HT1080 (cell line): ENCODE measurements at places on chromosomes 7 and 10.

- DNase-seq, result no peak
These were observed 75.5 kb downstream of the PIP4K2A start for GRCh38 chr10:22638863-22639262.

- peak; percentile 89 for DNase-seq
These were observed 105.1 kb upstream of the ADCY1 start for GRCh38 chr7:45469103-45469502.

DNA sequence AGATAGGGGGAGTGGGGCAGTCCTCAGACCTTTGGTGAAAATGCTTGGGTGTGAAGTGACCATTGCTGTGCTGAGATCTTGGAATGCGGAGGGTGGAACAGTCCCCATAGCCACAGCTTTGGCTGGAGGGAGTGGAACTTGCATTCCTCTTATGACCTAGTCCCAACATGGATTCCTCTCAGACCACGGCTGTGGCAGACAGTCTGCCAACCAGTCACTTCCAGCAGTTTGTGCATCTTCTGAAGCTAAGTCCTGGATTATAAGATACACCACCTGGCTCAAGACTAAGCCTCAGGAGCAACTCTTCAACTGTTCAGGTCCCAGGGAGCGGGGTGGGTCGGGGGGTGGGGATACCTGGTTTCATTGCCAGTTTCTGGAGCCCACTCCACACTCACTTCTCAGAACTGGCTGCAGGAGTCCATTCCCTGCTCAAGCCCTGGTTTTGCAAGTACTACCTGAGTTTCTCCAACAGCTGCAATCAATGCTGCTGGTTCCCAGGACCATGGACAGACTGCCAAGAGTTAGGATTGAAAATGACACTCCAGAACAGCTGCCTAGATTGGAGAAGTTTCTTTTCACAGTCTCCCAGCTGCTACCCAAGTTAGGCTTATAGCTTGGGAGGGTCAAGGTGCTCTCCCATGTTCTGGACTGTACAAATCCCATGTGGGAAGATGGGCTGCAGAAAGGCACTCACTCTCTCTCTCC, 29.1 kb upstream of the DGKB start:
- DNase-seq, result no peak

- DNase-seq, result no peak
These were observed 35.0 kb downstream of the ARMH3 start for GRCh38 chr10:102020938-102021337.

- no peak for DNase-seq
These were observed 8.3 kb downstream of the CELF2 start for GRCh38 chr10:11025978-11026377.

- DNase-seq, result no peak
These were observed 2.1 kb downstream of the RET start for GRCh38 chr10:43078986-43079273.

DNA sequence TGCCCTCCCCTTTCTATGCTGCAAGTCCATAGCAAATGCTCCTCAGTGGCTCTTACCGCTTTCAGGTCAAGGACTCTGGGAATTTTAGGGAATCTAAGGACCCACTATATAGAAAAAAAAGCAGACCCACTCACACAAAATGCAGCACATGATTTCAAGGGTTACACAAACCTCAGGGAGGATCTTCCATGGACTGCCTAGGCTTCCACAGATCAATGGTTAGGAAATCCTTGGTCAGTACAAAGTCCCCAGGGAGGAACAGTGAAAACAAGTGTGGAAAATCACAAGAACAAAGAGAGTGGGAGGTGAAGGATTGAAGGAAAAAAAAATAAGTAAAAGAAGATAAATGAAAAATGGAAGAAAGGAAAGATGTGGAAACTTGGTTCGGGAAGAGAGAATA, 188.4 kb downstream of the AHR start:
- DNase-seq, result no peak

DNA sequence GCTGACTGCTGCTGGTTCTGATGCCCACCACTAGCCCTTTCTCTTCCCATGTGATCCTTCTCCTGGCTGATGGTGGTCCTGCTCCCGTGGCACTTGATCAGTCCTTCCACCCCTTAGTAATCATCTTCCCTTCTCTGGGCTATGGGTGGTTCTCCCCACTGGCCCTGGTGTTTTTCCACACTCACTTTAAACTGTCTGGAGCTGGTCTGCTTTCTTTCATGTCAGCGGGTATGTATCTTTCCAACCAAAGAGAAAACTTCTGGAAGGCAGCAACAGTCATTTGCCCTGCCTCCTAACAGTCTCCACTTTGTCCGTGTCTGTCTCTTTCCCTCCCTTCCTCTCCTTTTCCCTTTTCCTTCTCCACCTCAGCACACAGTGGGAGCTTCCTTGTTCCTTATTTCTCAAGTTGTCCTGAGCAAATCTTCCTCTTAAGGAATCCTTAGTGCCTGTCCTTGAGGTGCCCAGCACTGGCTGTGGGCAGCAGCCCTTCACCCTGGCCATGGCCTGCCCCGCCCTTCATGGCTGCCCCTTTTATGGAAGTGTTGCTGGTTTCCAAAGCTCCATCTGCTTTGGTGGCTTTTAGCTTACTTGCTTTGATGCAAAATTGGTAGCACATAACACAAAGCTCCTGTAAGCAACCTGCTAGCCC, 189.0 kb downstream of the TCF7L2 start:
- DNase-seq, result no peak

DNA sequence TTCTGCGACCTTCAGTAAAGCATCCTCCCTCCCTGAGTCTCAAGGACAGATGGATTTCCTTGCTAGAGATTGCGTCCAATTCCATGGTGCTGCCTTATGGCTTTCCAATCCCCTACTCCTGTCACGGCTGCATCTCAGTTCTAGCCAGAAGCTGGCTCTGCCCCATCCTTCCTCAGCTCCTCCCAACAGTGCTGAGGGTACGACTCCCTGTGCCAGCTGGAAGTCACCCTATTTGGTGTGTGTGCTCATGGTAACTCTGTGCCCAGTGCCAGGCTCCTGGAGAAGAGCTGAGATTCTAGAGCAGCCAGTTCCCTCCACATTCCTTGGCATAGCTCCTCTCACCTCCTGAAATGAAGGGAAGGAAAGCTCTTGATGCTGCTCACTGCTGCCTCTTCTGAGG, 185.0 kb upstream of the PODXL start:
- DNase-seq, result no peak

DNA sequence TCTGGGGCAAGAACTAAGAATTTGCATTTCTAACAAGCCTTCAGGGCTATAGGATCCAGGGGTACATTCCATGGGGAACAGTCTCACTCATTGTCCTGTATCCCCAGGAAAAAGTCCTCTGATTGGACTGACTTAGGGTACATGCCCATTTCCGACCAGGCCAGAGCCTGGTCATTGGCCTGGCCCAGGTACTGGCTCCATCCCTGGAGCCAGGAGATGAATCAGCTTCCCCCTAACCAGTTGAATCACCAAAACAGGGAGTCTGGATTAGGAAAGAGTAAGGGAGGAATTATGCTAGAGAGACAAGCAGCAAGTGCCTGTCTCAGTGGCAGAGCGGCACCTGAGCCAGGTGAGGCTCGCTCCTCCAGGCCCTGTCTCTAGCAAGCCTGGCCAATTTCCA, 137.5 kb downstream of the FGFR2 start:
- peak; percentile 13 for DNase-seq

DNA sequence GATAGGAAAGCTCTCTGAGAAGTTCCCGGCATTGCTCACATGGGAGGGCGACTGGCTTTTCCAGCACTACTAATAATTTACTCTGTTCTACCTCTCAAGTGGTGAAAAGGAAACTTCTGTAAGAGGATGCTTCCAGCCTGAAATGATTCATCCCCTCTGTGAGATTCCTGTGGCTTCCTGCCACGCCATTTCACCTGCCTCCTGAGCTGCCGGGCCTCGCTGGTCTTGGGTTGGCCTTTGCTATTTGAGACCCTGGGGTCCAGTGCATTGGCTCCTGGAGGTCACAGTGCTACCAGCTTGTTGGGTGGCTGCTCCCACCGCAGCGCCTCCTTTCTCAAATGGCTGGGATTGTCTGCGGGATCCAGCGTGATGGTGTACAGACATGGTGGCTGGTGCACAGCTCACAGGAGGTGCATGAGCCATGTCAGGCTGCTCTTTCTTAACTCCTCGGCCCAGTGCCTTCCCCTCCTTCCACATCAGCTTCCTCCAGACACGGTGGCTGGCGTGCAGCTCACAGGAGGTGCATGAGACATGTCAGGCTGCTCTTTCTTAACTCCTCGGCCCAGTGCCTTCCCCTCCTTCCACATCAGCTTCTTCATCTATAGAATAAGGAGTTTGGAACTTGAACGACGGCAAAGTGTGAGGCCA, 42.9 kb upstream of the PCBD1 start:
- DNase-seq, result peak; percentile 84

GRCh38 chr7:30740417-30741181, 11.3 kb upstream of the INMT start:
- DNase-seq, result peak; percentile 64

- no peak for DNase-seq
These were observed 261.1 kb downstream of the AUTS2 start for GRCh38 chr7:69859342-69859741.

DNA sequence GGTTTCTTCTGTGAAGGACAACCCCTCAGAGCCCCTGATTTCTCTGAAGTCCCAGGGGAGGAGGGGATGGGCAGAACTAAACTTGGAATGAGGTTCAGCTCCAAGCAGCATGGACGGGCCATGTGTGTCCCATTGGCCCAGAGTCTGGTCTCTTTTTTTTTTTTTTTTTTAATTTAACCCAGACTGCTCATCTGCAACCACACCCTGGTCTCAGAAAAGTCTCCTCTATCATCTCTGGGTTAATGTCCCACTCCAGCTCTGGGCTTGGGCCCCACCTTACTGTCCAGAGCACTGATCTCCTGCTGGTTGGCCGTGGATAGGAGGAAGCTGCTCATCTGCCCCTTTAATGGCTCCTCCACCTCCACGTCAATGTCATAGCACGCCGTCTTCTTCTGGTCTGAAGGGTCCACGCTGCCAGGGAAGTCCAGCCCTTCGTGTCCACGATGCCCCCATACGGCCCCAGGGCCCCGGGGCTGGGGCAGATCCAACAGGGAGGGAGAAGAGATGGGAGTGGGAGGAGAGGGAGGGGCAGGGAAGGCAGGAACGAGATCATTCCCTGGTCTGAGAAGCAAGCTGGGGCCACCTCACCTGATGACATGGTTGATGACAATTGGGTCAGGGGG, 7.7 kb downstream of the CHPF2 start:
- DNase-seq, result no peak

DNA sequence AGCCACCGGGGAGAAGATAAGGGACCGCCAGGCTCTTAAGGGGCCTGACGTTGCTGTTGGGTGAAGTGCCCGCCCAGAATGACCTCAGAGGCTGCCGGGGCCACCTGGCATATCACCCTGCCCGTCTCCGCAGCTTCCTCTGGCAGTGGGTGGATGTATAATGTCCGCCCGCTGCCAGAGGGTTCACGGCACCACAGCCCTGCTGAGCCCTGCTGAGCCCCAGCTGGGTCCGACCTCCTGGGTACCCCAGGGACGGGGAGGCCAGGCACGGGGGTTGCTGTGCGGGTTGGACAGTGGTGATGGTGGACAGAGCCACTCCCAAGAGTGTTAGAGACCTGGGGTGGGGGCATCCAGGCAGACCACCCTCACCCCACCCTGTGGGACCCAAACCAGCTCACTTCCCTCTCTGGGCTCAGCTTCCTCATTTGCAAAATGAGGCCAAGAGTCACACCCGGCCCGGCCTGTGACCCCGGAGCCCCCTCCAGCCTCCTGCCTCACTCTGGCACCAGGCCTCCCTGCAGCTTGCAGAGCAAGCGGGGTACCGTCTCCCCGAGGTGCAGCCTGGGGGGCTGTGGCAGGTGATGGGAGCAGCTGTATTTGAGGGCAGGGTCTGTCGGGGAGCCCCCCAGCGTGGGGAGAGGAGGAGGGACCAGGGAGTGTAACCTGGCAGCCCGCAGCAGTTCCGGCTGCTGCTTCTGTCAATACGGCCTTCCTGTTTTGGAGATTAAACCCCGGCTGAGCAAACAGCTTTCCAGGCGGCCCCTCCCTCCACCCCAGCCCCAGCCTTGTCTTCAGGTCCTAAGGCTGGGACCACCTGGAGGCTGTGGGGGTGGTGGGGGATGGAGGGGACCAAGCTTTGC, 8.4 kb upstream of the LFNG start:
- DNase-seq, result no peak

DNA sequence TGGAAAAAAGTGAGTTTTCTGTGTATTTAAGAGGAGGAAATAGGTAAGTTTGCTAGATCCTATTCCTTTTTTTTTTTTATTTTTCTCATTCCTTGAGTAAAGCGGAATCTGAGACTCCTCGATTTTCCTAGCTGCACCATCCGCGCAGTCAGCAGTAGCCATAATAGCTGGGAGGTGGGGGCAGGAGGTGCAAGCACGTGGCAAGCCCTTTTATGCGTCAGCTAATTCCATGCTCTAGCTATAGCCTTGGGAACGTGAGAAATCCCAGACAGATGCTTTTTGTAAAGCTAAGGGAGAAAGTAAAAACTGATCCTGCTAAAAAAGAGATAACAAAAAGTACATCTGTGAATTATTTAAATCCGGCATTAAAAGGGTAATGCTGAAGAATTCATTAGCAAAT, 33.2 kb upstream of the TPK1 start:
- no peak for DNase-seq

- DNase-seq, result no peak
These were observed 162.9 kb downstream of the GRK5 start for GRCh38 chr10:119370111-119370741.

GRCh38 chr10:77319557-77319956, 318.1 kb downstream of the KCNMA1 start:
- no peak for DNase-seq

GRCh38 chr7:2360796-2361195, 6.2 kb downstream of the EIF3B start:
- no peak for DNase-seq

DNA sequence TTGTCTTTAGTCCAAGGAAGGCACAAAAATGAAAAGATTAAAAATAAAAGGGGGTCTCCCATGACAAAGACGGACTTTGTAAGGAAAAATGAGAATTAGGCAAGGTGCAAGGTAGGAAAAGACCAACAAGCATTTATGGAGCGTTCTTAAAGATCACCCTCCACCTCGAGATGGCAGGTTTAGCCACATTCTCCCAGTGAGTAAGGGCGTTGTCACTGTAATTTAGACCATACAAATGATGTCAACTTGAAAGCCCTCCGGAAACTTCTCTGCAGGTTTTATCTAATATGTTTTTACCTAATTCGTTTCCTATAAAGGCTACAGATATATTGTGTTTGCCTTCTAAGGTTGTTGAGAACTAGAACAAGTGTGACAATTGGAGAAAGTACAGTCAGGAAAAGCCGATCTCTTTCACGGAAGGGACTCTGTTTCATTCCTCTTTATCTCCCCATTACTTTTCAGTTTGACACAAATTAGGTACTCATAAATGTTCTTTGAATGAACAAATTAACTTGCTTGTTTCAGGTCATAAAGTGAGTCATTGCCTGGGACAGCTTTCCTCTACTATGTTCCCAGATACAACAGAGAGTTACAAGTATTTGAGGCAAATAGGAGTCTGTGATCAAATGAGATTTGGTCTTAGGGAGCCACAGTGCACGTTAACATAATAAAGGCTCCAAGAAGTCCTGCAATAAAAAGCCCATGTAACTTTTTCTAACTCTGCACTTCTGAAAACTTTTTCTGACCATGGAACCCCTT, 102.6 kb upstream of the HABP2 start:
- DNase-seq, result no peak

- no peak for DNase-seq
These were observed 238.5 kb upstream of the GALNT17 start for GRCh38 chr7:70893422-70893821.
